Chondrocyte (in vitro differentiated cells): ENCODE measurements at places on chromosomes 7 and 10. TPM values are rescaled to one million over a fixed set of nuclear protein-coding genes. Genes with fewer than 3 reads are reported as not detected.

- DNase-seq, result no peak
- no peaks in the 10 kb centered on the region for H3K27me3 ChIP-seq
- no peaks in the 10 kb centered on the region for H3K36me3 ChIP-seq
- no peak overlapping the region for H3K27ac ChIP-seq
- H3K4me1 ChIP-seq, result peaks cover 7% of the 10 kb centered on the region
Measured at GRCh38 chr7:32169228-32169627, 99.0 kb upstream of the PDE1C start.

DNA sequence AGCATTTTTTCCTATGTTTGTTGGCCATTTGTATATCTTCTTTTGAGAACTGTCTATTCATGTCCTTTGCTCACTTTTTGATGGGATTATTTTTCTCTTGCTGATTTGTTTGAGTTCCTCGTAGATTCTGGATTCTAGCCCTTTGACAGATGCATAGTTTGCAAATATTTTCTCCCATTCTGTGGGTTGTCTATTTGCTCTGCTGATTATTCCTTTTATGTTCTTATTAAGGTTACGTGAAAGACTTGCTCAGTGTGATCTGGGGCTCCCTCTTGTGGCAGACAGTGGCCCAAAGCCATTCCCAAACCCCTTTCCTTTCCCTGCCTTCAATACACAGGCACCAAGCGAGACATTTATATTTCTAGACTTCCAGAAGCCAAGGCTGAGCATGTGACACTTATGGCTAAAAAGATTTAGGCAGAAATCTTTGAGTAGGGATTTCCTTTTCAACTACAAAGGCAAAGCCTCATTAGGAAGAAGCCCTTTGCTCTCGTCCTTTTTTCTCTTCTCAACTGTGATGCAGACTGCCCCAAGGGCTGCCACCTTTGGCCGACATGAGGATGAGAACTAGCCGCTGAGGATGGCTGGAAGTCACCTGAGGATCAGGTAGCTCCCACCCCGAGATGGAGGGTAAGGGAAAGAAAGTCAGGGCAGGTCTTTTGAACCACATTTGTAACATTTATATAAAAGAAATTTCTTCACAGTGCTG is 23.6 kb downstream of the ST8SIA6 start:
- H3K36me3 ChIP-seq, result no peaks in the 10 kb centered on the region
- no peak overlapping the region for H3K4me3 ChIP-seq
- DNase-seq, result no peak
- peaks cover 10% of the 10 kb centered on the region for H3K27me3 ChIP-seq
- no peak overlapping the region for H3K27ac ChIP-seq

DNA sequence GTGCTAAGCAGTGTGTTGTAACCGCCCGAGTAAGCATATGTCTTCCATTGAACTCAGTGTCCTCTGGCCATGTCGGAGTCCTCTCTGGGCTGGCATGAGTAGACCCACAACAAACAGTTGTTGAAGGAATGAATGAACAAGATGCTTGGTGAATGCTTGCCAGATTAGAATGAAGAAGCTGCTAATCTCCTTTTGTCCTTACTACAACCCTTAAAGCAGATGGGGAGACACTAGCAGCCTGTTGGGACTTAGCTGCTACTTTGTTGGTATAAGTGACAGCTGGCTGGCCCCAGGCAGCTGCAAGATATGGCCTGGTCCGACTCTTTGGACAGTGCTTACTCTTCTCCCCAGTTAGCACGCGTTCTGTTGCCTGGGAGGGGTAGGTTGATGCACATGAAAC is 370.1 kb downstream of the RPS24 start:
- H3K27me3 ChIP-seq, result peaks cover 5% of the 10 kb centered on the region
- H3K4me1 ChIP-seq, result peaks cover 35% of the 10 kb centered on the region
- H3K27ac ChIP-seq, result no peak overlapping the region
- no peaks in the 10 kb centered on the region for H3K36me3 ChIP-seq

GRCh38 chr10:28778524-28778923 is 101.2 kb downstream of the BAMBI start:
- H3K36me3 ChIP-seq, result no peaks in the 10 kb centered on the region
- no peak overlapping the region for H3K4me3 ChIP-seq
- no peaks in the 10 kb centered on the region for H3K27me3 ChIP-seq
- H3K27ac ChIP-seq, result no peak overlapping the region
- DNase-seq, result no peak
- peaks cover 10% of the 10 kb centered on the region for H3K4me1 ChIP-seq

GRCh38 chr10:61592581-61592980 is 70.1 kb upstream of the CABCOCO1 start:
- H3K27ac ChIP-seq, result no peak overlapping the region
- no peaks in the 10 kb centered on the region for H3K36me3 ChIP-seq
- no peaks in the 10 kb centered on the region for H3K27me3 ChIP-seq
- no peak for DNase-seq

DNA sequence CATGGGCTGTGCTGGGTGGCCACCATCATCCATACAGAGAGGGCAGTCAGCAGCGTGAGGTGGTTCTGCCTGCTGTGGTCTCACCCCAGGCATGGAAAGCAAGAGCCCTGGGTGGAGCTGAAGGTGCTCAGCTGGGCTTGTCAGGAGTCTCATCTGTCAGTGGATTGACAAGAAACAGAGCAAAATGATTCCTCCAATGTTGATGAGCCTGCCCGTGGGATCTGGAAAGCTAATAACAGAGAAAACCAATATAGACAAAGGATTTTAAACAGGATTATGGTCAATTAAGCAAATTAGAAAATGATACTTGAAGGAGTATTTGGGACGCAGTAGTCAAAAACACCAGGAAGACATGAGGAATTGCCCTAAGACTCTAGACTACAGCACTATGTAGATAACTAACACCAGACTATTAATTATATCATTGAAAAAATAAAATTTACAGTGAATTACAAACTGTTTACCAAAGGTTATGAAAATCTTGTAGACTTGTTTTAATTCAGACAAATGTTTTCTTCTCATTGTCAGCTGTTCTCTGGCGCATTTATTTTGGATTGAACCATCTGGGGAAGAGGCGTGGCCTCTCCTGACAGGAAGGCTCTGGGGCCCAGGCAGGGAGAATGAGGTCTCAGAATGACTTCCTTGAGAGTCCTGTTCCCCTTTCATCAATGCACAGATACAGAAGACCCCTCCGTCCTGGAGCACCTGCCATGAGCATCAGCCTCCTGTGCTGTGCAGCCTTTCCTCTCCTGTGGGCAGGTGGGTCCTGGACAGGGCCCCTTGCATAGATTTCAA is 211.2 kb upstream of the PRSS58 start:
- H3K27ac ChIP-seq, result no peak overlapping the region
- peaks cover 26% of the 10 kb centered on the region for H3K27me3 ChIP-seq
- no peak overlapping the region for H3K4me3 ChIP-seq
- DNase-seq, result no peak

DNA sequence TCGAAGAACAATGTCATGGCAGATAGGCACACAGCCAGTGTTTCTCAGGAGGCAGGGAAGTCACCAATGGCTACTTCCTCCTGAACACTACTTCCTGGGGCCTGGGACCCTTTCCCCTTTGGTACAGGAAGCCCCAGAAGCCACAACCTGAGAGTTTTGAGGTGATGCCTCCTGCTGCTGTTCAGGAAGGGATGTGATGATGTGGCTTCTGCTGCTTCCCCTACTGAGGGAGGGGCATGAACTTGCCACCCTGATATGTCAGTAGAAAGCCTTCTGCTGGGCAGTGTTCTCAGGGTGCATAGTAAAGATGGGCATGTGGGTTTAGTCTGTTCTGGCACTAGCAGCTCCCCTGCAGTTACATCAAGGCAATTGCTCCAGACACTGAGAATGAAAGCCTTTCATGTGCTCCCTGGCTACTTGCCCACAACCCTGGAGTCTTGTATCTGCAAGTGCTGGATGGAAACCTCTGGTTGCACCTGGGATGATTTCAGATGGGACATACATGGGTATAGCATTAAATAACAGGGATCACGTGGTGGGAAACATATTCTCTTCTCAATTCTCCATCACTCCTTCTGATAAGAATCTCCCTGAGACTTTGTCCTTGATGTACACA is 69.3 kb downstream of the ADRA2A start:
- H3K4me3 ChIP-seq, result no peak overlapping the region
- H3K27ac ChIP-seq, result no peak overlapping the region
- DNase-seq, result no peak

FOXI2 gene
- not detected in 3 replicates for total RNA-seq

DNA sequence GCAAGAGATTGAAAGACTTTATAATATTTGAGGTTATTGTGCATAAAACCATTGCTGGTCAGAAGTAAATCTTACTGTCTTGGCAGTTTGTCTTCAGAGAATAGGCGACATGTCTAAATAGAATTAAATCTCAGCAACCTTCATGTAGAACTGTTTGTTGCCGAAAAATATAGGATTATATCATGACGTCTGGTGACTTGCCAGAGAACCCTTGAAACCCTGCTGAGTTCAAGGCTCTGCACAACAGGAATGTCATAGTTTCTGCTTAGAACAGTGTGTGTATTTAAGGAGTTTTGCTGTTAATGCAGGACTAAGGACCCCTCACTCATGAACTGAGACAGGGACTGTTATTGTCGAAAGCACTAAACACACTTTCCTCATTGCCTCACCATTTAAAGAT is 206.4 kb upstream of the ETV1 start:
- no peaks in the 10 kb centered on the region for H3K36me3 ChIP-seq
- H3K4me1 ChIP-seq, result peaks cover 29% of the 10 kb centered on the region
- DNase-seq, result no peak
- no peak overlapping the region for H3K27ac ChIP-seq
- H3K4me3 ChIP-seq, result no peak overlapping the region

CRYGN gene
- total RNA-seq, result not detected in 3 replicates

- no peaks in the 10 kb centered on the region for H3K4me1 ChIP-seq
- H3K27me3 ChIP-seq, result peaks cover 56% of the 10 kb centered on the region
- no peaks in the 10 kb centered on the region for H3K36me3 ChIP-seq
- H3K27ac ChIP-seq, result no peak overlapping the region
Measured at GRCh38 chr10:71388583-71389310, 8.0 kb upstream of the CDH23 start.

VENTX gene
- total RNA-seq, result not detected in 3 replicates

- no peak overlapping the region for H3K27ac ChIP-seq
- H3K27me3 ChIP-seq, result no peaks in the 10 kb centered on the region
Measured at GRCh38 chr7:34191771-34192479, 286.6 kb downstream of the BMPER start.

DNA sequence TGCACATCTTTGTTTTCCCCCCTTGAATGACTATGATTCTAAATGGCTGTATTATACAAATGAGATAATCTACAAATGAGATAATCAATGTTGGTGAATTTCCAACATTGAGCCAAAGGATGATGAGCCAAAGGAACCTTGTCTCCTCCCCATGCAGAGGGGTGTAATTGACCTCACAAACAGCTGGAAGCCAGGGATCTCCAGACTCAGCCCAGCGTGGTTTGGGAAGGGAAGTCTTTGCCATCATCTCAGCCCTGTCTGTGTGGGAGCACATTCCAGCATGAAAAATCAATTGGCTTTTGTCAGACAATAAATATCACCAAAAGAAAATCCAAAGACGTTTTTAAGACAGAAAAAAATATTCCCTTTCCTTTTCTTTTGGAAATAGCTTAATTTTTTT is 271.5 kb upstream of the AOAH start:
- H3K4me3 ChIP-seq, result no peak overlapping the region
- no peaks in the 10 kb centered on the region for H3K4me1 ChIP-seq
- peaks cover 3% of the 10 kb centered on the region for H3K27me3 ChIP-seq
- DNase-seq, result no peak

DNA sequence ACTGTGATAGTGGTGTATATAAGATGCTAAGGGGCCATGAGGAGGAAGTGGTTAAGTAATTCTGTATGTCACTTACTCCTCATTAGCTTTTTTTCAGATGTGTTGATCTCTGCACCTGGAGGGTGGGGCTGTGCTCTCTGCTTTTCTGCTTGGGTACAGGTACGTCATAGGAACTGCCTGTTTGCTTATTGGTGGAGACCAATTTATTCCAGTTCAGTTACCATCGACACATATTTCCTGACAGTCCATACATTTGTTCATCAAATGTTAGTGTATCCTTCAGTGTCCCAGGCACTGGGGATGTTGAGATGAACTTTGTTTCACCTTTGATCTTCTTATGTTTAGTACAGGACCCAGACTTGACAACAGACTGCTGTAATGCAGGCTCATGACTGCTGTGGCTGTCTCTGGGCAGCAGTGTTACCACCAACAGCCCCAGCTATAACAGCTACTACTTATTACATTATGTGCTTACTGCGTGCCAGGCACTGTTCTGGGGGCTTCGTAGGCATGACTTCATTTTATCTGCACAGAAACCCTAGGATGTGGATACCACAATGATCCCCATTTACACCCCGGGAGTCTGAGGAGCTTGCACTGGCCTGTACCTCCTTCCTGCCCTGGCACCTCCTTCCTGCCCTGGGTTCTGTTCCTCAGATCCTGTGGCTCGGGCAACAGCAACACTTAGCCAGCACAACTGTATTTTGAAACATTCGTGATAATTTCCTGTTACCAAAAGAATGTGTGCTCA is 87.4 kb downstream of the BUB3 start:
- H3K27me3 ChIP-seq, result no peaks in the 10 kb centered on the region
- no peak overlapping the region for H3K4me3 ChIP-seq
- DNase-seq, result no peak
- no peak overlapping the region for H3K27ac ChIP-seq

GRCh38 chr7:36810489-36810888 is 86.2 kb upstream of the AOAH start:
- peaks cover 3% of the 10 kb centered on the region for H3K4me1 ChIP-seq
- peaks cover 6% of the 10 kb centered on the region for H3K27me3 ChIP-seq
- no peaks in the 10 kb centered on the region for H3K36me3 ChIP-seq
- H3K27ac ChIP-seq, result no peak overlapping the region
- H3K4me3 ChIP-seq, result no peak overlapping the region

GRCh38 chr10:88361494-88361893 is 221.6 kb downstream of the RNLS start:
- no peaks in the 10 kb centered on the region for H3K27me3 ChIP-seq
- H3K4me3 ChIP-seq, result no peak overlapping the region
- H3K27ac ChIP-seq, result no peak overlapping the region

DNA sequence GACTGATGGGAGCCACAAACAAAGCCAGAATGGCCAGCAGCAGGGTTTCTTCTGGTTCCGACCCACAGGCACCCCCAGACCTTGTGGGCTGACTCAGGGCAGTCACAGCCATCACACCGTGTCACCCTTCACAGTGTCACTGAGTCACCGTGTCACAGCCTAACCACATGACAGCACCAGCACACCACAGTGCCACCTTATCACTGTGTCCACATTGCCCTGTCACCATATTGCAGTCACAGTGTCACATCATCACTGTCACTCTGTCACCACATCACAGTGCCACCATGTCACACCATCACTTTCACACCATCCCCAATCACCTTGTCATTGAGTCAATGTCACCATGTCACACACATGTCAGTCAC is 77.0 kb downstream of the OAT start:
- no peak for DNase-seq
- H3K36me3 ChIP-seq, result peaks cover 3% of the 10 kb centered on the region
- peaks cover 36% of the 10 kb centered on the region for H3K4me1 ChIP-seq
- H3K4me3 ChIP-seq, result no peak overlapping the region

- H3K27ac ChIP-seq, result no peak overlapping the region
- DNase-seq, result no peak
- no peaks in the 10 kb centered on the region for H3K4me1 ChIP-seq
- H3K4me3 ChIP-seq, result no peak overlapping the region
- H3K36me3 ChIP-seq, result no peaks in the 10 kb centered on the region
- peaks cover 10% of the 10 kb centered on the region for H3K27me3 ChIP-seq
Measured at GRCh38 chr10:106500925-106501525, 663.5 kb downstream of the SORCS1 start.
